ENCODE measurements at places on chromosomes 1 and 21.

GRCh38 chr1:74367175-74367813, 132.1 kb downstream of the TNNI3K start:
- no peak for DNase-seq

DNA sequence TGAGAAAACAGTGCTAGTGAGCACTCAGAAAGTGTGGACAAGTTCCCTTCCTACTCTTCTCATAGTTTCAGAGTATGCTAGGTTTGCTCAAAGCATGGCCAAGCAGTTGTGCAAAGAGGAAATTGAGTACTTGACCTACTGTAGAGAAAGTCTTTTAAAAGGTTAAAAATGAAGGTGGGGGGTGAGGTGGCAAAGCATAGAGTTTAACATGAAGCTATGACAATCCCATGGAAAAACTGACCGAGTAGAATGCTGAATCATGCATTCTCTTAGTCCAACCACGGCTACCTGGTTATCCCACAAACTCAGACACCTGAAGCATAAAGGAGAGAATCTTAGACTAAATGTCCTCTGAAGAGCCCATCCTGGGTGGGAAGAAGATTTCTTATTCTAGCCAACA, 79.9 kb downstream of the PTPN14 start:
- DNase-seq, result no peak

GRCh38 chr1:40042341-40042740, 1.8 kb downstream of the CAP1 start:
- no peak for DNase-seq

GRCh38 chr1:68322837-68323687, 90.7 kb upstream of the WLS start:
- no peak for DNase-seq

- peak; percentile 45 for DNase-seq
These were observed 2.2 kb downstream of the TCEA3 start for GRCh38 chr1:23422241-23422877.

- DNase-seq, result no peak
These were observed 104.1 kb downstream of the KCNN3 start for GRCh38 chr1:154765970-154766369.

GRCh38 chr1:220335668-220336067, 63.4 kb upstream of the RAB3GAP2 start:
- DNase-seq, result no peak

DNA sequence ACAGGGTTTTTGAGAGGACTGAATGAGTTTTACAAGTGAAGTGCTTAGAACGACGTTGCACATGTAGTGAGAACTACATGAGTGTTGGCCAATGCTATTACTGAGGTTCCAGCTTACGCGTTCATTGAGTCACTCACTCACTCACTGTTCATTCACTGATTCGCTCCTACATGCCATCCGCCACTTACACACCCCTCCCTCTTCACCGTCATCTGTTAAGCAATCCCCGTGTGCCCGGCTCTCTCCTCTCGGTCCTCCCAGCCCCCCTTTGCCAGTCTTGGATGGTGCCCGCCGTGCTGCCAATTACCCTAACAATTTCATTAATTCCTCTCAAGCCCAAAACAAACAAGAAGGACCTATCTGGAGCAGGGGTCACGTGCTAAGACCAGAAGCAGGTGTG, 27.3 kb upstream of the EPHA2 start:
- no peak for DNase-seq

DNA sequence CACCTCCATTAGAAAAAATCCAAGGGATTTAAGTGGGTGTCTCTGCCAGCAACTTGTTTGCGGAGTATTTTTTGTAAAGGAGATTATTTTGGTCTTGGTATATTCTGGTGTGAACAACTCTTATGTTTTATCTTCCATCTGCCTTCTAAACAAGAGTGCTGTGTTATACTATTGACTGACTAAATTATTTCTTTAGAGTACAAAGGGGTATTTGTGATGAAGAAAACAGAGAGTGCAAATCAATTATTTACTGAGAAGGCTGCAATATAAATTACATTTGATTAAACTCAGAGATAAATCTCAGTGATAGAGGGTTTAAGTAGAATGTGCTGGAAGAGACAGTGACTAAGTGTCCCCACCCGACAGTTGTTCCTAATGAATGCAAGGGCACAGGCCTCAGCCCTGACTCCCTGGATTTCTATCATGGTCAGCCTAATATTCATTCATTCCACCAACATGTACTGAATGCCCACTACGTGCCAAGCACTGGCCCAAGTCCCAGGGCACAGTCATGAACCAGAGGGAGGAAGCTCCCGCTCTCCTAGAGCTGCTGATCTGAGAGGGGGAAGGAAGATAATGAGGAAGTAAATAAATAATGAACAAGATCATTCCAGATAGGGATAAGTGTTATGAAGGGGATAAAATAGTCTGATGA, 196.9 kb upstream of the C8B start:
- DNase-seq, result no peak

DNA sequence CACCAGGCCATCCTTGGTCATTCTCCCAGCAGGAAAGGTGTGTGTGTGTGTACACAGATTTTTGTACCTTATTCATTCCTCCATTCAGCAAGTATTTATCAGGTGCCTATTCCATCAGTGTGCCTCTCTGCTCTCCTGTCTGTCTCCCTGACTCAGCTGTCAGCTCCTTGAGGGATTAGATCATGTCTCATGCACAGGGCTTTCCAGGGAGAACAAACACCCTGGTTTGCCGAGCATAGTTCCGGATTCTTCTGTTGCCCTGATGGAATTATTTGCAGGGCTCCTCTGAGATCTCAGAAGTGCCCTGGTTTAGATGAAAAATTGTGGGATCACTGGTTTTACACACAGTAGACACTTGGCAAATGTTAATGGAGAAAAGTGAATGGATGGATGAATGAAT, 8.1 kb upstream of the SDHB start:
- no peak for DNase-seq

GRCh38 chr1:113783254-113784103, 24.2 kb upstream of the PHTF1 start:
- DNase-seq, result peak; percentile 11

- no peak for DNase-seq
These were observed 249.4 kb downstream of the PLPP3 start for GRCh38 chr1:56329970-56330369.

GRCh38 chr1:64974288-64974825, 8.0 kb upstream of the JAK1 start:
- DNase-seq, result no peak

- DNase-seq, result no peak
These were observed 37.3 kb downstream of the KCND3 start for GRCh38 chr1:111952125-111952657.

GRCh38 chr1:10867914-10868598, 71.6 kb upstream of the CASZ1 start:
- no peak for DNase-seq

- DNase-seq, result no peak
These were observed 126.5 kb downstream of the CAPN8 start for GRCh38 chr1:223538981-223539380.

- no peak for DNase-seq
These were observed 75.6 kb upstream of the CNIH3 start for GRCh38 chr1:224540535-224540934.

GRCh38 chr1:229896306-229896705, 170.7 kb upstream of the GALNT2 start:
- no peak for DNase-seq

DNA sequence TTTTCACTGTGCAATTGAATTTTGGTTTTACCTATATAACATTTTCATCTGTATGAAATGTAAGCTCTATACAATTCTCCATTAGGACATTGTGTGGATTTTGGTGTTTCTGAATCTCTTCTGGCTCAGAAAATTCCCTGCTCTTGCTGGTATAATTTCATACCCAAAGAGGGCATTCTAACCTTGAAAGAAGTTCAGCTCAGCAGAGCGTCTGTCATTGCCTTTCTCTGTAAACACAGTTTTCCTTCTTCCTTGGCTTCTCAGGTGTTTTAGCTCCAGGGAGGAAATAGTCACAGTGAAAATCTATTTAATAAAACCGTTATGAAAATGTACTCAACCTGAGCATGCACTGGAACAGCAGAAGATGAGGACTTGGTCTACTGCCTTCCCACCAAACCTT, 16.0 kb downstream of the DISC1 start:
- no peak for DNase-seq

DNA sequence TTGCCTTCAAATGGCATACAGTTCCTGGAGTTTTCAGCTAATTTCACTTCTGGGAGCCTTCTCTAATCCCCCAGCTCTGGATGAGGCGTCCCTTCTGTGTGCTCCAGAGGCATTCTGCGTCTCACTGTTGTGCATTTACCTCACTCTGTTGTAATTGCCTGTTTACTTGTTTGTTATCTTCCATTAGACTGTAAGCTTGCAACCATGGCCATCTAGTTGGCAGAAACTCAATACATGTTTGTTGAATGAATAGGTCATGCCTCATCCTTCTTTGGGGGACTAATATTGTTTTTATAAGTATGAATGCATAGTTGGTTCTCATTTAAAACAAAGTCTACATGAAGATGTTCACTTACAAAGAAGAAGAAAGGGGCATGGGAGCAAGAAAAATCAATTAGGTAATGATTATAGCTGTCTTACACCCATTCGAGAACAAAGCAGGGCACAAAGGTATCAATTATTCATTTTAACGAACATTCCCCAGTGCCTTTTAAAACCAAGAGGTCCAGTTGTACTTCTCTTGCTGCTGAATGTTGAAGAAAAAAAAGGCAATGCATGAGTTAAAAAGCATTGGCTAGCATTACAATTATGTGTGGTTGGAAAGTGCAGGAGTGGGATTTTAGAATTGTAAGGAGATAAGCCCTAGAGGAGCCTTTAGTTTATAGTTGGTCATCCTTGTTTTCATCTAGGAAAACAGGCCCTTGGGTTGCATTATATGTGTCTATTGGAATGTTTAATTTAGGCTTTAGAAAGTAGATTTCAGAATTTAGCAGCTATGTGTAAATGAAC, 6.0 kb downstream of the RGL1 start:
- DNase-seq, result no peak

DNA sequence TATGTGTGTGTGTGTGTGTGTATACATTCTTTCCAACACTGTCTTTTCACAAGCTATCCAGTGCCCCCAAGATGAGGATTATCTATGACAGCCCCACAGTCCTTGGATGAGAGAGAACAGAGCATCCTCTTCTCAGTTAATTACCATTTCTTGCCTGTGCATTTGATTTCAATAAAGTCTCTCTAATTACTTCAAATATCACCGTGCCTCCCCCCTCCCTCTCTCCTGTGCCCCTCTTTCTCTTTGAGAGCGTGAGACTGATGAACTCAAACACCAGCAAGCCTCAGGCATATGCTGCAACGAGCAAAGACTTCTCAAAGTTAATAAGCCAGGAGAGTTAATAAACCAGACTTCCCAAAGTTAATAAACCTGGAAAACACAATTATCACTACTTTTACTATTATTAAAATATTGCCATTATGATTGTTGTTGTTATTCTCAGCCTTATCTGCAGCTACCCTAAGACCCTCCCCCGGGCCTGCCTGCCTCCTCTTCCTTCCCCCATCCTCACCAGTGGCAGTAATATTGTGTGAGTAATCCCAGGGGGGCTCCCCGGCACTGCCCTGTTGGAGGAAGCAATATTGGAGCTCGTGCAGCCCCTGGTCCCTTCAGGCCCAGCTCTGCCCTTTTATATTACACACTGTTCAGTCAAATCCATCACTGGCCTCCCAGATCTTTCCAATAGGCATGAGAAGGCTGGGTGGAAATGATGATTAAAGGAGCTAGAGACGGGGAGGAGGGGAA, 30.9 kb downstream of the LMX1A start:
- DNase-seq, result no peak

DNA sequence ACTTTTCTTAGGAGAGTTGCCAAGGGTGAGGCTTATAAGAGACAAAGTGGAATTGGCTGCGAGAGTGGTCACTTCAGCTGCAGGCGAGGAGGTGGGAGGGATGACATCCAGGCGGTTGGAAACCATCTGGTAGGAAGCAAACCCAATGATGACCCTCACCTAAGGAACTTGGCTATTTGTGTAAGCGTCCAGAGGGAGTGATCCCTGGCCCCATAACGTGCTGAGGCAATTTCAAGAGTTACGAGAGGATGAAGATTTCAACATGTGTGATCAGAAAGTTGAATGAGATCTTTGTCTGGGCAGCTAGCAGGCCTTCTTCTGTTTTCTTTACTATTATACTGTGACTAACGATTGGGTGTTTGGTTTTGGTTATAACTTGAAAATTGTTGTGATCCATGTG, 102.7 kb upstream of the VANGL1 start:
- no peak for DNase-seq

DNA sequence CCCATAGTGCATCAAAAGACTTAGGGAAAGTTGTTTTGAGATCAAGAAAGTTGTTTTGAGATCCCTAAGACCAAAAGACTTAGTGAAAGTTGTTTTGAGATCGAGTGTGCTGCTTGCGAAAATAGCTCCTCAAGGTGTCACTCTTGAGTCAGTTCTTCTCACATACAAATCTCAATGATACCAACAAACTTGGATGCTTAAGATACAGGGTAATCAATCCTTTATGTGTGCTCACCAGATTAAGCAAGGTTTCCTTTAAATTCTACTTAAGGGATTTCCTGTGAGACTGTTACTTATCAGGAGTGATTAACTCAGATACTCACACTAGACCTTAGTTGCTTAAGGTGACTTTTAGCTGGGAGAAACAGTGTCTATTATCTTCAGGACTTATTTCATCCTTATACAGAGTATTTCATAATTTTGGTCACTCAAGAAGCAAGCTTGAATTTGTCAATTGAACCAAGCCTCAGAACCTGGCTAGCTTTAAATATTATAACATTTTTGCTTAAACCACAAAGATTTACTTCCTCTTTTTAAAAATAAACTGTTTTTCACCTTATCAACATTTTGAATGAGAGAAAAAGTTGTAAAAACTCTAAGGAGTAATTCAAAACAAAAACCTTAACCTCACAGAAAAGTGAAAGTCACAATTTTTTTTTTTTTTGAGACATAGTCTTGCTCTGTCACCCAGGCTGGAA, 8.0 kb upstream of the RLF start:
- no peak for DNase-seq

- DNase-seq, result no peak
These were observed 8.0 kb upstream of the EYA3 start for GRCh38 chr1:28096210-28097099.

DNA sequence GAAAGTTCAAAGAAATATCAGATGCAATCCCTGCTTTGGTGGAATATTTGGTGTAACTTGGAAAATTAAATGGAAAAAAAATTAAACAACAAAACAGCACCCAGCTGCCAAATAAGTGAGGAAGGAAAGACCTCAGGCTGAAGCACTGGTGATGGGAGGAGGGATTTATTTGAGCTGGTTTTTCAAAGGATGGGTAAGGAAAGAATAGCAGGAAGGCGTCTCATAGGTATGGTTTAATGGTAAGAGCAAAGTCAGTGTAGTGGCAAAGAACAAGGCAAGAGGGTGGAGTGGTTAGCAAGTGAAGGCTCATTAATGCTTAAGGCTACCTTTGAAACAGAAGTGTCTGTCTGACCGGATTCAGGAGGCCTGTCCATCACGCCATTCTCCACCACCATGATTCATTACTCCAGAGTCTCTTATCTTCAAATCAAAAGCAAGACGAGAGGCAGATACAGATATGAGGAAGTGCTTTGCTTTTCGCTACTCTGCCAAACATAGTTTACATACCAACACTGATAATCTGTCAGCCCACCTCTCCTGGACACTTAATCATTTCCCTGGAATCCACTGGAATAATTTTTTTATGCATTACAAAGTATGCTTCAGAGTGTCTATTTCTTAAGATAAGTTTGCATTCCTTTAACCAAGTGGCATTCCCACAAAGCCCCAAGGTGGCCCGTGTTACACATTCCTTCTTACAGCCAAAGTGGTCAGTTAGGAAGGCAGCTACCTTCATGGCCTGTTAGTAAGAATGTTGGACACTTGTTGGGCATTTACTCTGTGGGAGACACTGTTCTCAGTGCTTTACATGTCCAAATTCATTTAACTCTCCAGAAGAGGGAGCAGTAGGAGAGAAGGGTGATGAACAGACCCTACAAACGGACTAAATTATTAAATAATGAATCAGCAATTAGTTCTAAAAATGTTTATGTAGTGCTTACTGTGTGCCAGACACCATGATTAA, 146.6 kb downstream of the ROR1 start:
- DNase-seq, result no peak
